ENCODE measurements at places on chromosomes 12 and 14. TPM values are rescaled to one million over a fixed set of nuclear protein-coding genes. Genes with fewer than 3 reads are reported as not detected.
A peak's percentile ranks its signal among the peaks of the same experiment; 100 is the strongest.

DNA sequence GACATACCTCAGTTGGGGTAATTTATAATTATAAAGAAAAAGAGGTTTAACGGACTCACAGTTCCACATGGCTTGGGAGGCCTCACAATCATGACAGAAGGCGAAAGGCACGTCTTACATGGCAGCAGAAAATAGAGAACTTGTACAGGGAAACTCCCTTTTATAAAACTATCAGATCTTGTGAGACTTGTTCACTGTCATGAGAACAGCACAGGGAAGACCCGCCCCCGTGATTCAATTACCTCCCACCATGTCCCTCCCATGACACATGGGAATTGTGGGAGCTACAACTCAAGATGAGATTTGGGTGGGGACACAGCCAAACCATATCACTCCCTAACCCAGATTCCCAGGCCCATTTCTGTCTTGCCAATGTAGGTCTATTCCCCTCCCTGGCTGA lies 22.1 kb downstream of the MYO1H start:
- no peak for DNase-seq

DNA sequence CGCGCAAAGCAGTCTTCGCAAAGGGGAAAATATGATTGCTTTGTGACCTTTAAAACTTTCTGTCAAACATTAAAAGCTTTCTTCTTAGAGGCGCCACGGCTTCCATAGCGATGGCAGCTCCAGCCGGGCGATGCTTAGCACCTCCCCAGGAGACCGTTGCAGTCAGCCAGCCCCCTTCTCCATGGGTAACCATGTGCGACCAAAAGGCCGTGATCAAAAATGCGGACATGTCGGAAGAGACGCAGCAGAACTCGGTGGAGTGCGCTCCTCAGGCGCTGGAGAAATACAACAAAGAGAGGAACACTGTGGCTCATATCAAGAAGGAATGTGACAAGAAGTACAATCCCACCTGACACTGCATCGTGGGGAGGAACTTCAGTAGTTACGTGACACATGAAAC lies 12.7 kb upstream of the STON2 start:
- DNase-seq = no peak

DNA sequence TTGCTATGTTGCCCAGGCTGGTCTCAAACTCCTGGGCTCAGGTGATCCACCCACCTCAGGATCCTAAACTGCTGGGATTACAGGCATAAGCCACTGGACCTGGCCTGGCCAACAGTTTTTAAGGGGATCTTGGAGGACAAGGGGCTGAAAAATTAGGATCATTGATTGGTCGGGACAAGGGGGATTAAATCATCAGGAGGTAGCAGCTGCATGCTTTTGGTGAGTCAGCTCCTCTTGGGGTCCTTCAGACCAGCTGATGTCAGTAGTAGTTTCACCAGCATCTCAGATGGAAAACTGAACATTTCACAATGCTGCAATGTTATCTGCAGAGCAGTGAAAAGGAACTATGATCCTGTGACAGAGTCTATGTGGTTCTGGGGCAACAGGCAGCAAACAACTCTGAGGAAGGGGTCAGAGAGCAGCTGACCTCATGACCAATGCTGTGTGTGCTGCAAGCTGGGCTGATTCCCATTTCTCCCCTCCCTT lies 6.3 kb downstream of the LRRC74A start:
- no peak for DNase-seq

DNA sequence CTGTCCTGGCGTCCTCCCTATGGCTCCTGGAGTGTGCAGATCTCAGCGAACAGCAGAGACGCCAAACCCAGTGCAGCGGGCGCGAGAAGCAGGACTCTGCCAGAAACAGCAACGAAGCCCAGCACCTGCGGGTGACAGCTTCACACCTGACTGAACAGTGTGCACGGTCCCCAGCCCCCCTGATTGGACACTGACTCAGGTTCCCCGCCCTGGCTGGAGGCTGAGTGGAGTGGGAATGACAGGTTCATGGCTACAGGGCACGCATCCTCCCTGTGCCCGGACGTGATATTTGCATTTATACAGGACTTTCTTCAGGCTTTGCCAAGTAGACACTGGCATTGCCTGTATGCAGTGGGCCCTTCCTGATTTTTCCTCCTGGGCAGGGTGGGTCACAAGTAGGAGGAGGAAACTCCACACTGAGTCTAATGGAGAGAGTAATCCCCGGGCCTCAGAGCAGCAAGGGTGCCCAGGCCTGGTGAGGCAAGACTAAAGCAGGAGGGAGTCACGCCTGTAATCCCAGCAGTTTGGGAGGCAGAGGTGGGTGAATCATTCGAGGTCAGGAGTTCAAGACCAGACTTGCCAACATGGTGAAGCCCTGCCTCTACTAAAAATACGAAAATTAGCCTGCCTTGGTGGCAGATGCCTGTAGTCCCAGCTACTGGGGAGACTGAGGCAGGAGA lies 71.6 kb downstream of the ASCL4 start:
- no peak for DNase-seq

DNA sequence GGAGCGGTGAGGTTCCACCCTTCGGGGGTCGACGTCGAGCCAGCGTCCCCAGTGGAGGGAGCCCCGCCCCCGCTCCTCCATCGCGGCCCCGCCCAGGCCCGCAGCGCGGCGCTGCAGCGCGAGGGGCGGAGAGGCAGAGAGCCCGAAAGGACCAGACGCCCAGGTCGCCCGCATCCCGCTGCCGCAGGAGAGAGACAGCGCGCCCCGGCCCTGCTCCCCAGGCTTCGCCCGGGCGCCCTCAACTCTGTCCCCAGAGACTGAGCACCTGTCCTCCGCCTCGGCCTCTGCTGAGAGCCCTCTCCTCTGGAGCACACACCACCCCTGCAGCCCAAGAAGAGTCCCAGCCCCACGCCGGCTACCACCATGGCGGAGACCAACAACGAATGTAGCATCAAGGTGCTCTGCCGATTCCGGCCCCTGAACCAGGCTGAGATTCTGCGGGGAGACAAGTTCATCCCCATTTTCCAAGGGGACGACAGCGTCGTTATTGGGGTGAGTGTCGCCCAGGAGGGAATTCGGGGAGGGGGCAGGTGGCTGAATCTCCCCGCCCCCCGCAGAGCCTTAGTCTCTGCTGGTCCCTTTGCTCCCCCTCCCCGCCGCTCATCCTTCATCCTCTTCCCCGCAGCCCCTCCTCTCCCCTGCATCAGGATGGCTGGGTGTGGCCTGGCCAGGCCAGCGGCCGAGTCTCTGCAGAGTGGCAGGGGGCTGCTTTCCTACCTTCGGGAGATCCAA lies at the start of gene KIF5A:
Gene KIF5A, plus strand, starts transcription at position 136 of the 732 bp plus-strand sequence. Its CDS starts 228 bp downstream, at position 364.
- peak; percentile 74 for DNase-seq

Gene DACT1
- 3.2 TPM for total RNA-seq

GRCh38 chr14:103314496-103315277 lies 19.4 kb upstream of the EIF5 start:
- DNase-seq = no peak

- no peak for DNase-seq
These were observed 69.3 kb downstream of the PRKD1 start for GRCh38 chr14:29858299-29858698.

- DNase-seq = no peak
These were observed 7.3 kb downstream of the GUCY2C start for GRCh38 chr12:14689144-14689543.

Gene PAX9
- total RNA-seq = 3.8 TPM

GRCh38 chr12:53298164-53298563 lies 1.3 kb upstream of the MYG1 start:
- DNase-seq = no peak

Gene TPCN1
- 17.0 TPM for total RNA-seq

GRCh38 chr12:90897986-90898385 lies 57.0 kb downstream of the CCER1 start:
- DNase-seq = no peak

- no peak for DNase-seq
These were observed 10.6 kb upstream of the ANO6 start for GRCh38 chr12:45205165-45205825.

DNA sequence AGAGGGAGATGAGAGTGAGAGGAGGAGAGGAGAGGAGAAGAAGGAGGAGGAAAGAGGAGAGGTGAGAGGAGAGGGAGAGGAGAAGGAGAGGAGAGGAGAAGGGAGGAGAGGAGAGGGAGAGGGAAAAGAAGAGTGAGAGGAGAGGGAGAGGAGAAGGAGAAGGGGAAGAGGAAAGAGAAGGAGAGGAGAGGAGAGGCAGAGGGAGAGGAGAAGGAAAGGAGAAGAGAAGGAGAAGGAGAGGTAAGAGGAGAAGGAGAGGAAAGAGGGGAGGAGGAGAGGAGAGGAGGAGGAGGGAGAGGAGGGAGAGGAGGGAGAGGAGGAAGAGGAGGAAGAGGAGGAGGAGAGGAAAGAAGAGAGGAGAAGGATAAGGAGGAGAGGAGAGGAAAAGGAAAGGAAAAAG lies 266.8 kb downstream of the ITPR2 start:
- DNase-seq = no peak

Gene COCH
- total RNA-seq = 0.34 TPM

DNA sequence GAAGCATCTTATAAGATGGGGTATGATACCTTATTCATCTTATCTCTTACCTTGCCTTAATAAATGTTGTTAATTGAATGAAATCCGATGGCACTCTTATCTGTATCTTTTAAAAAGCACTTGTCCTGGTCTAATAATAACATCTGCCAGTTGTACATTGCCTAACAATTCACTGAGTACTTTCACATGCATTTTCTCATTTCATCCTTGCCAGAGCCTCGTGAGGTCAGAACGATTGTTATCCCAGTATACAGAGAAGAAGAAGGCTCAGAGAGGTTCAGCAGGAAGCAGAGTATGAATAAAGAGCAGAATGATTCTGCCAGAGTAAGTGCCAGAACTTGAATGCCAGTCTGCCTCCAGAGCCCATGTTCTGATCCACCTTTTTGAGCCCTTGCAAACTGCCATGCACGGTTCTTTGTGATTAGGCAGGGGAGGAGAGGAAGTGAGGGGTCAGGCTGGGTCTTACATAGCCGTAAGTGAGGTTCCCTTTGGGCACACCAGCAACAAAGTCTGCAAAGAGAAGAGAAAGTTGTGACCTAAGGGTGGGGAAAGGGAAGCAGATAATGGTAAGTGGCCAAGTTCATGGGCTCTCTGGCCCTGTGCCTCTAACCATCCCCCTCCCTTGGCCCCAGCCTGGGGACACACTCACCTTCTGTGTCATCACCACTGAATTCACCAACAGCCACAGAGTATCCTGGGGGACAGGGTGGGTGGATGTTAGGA lies 11.7 kb downstream of the ITGA5 start:
- DNase-seq = no peak

Gene CELA1
- 1.2 TPM for total RNA-seq

DNA sequence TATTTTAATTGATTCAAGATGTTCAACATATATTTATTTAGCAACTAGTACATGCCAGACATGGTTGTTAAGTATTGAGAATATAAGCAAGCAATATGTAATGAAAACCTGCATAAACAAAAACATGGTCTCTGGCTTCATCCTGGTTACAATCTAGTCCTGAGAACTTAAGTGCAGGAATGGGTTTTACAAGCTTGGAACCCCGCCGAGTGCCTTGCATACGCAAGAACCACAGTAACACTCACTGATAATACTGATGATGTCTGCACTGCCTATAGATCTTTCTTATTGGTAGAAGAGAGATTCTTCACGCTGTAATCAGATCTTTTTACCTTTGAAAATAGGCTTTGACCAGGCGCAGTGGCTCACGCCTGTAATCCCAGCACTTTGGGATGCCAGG lies 22.9 kb upstream of the CALM1 start:
- DNase-seq = no peak

Gene FGF23
- total RNA-seq = not detected

DNA sequence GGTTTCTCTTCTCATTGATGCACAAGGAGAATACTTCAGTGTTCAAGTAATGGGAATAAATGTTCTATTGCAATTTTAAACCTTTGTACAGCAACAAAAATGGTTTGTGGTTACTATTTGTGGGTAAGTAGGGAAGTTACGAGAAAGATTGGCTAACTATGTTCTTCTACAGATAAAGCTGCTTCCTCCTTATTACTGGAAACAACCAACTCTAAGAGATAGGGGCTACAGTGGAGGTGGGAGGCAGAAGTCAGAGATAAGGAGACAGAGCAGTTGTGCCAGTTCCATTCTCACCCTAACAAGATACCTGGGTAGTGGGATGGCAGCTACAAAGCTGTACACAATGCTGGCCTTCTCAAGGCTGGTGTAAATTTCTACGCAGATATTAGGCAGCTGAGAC lies 16.2 kb downstream of the NOXRED1 start:
- no peak for DNase-seq

- DNase-seq = no peak
These were observed 5.1 kb upstream of the DYNC1H1 start for GRCh38 chr14:101959277-101959676.

DNA sequence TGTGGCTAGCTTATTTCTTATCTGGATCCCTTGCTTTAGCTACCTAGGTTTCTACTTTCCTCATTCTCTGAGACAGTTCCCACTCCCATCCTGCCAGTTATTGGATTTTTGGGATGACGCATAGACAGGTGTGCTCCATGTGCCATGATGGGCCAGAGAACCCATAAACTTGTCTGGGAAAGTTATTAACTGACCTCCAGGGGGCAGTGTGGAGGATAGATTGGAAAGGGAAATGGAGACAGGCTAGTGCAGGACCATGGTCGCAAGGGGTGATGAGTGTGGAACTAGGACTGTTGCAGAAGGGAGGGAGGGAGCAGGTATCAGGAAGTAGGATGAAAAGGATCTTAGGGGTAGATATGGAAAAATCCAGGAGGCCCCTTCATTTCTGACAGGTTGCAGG lies 80.3 kb downstream of the ESRRB start:
- peak; percentile 55 for DNase-seq

- DNase-seq = no peak
These were observed 53.9 kb upstream of the PNMA1 start for GRCh38 chr14:73768107-73768506.

GRCh38 chr12:50110127-50110761 lies 1.8 kb upstream of the COX14 start:
- no peak for DNase-seq

DNA sequence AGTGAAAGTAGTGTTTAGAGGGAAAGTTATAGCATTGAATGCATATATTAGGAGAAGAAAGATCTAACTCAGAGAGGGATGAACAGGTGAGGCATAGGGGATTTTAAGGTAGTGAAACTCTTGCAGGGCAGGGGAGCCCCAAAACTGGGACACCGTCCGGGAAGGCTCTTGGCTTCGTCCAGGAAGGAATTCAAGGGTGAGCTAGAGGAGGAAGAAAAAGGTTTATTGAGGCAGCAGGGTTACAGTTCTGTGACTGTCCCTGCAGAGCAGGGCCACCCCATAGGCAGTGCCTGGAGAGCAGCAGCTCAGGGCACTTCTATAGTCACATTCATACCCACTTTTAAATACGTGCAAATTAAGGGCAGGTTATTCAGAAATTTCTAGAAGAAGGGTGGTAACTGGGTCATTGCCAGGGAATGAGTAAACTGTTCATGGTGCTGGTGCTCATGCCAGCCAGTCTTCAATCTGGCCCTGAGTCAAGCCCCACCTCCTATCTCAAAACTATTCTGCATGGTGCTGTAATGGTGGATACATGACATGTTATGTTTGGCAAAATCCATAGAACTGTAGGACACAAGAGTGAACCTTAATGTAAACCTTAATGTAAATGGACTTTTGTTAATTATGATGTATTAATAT lies 1.2 kb upstream of the OAS1 start:
- no peak for DNase-seq

Measured in SJSA1 (cell line).